CD8-positive, alpha-beta T cell (primary cell): ENCODE measurements at places on chromosomes 13 and 19. TPM values are rescaled to one million over a fixed set of nuclear protein-coding genes. Genes with fewer than 3 reads are reported as not detected.

ZNF579 gene
- total RNA-seq, result 6.1 TPM

C19orf81 gene
- total RNA-seq, result not detected

ZGLP1 gene
- 1.8 TPM for total RNA-seq

ZSCAN22 gene
- total RNA-seq, result 1.7 TPM

- no peak for DNase-seq
Measured at GRCh38 chr13:105442949-105443699, 1092.3 kb downstream of the EFNB2 start.
